ENCODE measurements at places on chromosomes 5 and 9.

DNA sequence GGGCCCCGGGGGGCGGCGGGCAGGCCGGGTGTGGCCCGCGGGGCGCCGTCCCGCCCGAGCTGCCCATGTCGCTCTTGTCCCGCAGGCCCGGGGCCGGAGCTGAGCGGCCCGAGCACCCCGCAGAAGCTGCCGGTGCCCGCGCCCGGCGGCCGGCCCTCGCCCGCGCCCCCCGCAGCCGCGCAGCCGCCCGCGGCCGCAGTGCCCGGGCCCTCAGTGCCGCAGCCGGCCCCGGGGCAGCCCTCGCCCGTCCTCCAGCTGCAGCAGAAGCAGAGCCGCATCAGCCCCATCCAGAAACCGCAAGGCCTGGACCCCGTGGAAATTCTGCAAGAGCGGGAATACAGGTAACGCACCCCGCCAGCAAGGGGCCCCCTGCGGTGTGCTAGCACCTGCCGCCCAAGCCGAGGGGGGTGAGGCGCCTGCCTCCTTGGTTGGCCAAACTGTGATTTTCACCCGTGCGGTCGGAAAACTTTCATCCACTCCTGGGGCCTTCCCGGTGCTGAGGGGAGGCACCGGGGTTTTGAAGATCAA, 32.1 kb downstream of the SMARCA2 start:
- DNase-seq, result no peak

GRCh38 chr9:92425474-92425873, 1.2 kb upstream of the OMD start:
- DNase-seq, result no peak

DNA sequence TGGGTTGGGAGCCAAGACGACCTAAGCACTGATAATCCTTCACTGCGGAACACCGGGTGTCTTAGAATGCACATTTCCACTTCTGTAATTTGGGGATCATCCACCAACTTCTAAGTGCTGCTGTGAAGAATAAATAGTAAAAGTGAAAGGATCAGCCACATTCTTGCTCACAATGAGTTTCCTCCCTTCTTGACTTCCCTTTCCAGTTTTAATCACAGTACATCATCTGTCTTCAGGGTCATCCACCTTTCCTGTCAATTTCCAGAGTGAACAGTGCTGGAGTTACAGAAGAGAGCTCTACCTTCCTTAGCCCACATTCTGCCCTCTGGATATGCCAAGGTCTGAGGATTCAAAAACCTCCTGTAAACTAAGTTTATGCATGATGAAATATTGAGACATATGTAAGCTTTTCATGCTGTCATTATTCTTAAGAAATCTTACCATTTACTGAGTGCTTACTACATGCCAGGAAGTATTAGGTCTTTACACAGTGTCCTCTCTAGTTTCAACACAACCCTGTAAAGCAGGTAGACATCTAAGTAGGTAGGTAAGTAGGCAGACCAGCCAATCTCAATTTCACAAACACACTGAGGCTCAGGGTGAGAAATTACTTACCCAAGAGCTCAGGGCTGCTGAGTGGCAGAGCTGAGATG, 105.2 kb downstream of the CDK5RAP2 start:
- DNase-seq, result no peak

- DNase-seq, result no peak
Observed at GRCh38 chr9:131704988-131705387, 34.9 kb downstream of the RAPGEF1 start.

DNA sequence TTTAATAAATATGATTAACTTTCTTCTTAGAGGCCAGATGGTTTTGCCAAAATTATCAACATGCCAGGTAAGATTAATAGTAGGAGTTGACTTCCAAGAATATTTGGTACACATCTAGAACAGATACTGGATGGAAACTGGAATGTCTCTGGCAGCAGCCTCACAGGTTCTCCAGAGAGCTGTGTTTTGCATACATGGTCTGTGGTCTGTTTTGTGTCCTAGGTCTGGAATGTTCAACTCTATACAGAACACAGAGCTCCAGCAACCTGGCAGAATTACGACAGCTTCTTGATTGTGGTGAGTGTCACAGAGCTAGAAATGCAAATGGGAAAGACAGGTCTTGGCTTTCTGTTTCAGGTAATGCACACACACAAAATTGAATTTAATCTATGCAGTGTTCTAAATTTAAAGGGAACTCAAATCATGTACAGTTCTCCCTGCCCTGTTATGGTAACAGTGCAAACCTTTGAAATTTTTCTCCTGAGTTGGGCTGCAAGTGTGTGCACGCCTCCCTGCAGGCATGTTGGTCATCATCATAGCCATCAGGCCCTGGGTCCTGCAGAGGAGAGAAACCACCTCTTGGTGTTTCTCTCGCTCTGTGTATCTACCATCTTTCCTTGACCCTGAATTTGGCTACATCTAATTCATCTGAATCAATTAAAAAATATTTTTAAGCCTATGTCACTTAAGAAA, 58.3 kb downstream of the PIK3R1 start:
- DNase-seq, result no peak

All from HS-5 (cell line).